Stimulated activated CD4-positive, alpha-beta T cell treated with anti-CD3 and anti-CD28 coated beads, Interleukin-1b, Interleukin-23, amount 100 ng/mL, for 1 hour (primary cell): ENCODE measurements at places on chromosomes 5 and 9.

DNA sequence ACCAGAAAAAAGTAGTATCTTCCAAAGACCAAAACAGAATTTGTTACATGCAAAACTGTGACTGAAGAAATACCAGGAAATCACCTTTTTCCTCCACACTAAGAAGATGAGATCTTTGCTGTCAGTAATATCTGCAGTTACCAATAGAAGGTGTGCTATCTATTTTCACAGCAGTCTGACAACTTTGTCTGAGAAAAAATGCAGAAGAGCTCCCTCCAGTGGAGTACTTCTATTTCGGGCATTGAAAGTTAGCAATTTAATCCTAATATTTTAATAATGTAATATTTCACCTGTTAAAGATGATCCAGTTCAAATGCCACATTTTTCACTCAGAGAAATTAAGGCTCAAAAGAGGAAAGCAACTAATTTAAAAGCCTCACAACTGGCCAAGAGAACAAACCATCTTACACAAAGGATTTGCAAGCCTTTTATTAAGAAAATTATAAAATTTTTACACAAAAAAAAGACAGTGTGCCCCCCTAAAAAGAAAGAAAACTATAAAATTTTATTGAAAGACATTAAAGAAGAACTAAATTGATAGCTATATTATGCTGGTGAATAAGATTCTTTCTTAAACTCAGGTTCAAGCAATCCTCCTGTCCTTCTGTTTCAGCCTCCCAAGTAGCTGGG is 50.6 kb downstream of the DEPDC1B start:
- no peak for DNase-seq

DNA sequence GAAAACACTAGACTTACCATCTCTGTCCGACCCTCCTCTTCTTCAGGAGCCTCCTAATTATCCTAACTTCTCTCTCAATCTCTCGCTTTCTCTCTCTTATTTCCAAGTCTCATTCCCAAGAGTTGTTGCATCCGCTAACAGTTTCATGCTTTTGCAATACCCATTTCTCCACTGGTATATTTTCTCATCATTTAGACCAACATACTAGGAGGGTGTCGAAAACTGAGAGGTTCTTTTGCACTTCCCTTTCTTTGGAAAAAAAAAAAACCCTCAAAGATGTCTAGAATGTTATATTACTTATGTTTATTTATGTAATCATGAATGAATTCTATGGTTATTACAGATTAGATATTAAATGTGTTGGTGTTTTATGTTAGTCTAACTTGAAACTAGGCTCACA is 35.9 kb downstream of the SPZ1 start:
- DNase-seq: no peak

GRCh38 chr9:134063088-134063570 is 4.7 kb downstream of the BRD3 start:
- DNase-seq: no peak

DNA sequence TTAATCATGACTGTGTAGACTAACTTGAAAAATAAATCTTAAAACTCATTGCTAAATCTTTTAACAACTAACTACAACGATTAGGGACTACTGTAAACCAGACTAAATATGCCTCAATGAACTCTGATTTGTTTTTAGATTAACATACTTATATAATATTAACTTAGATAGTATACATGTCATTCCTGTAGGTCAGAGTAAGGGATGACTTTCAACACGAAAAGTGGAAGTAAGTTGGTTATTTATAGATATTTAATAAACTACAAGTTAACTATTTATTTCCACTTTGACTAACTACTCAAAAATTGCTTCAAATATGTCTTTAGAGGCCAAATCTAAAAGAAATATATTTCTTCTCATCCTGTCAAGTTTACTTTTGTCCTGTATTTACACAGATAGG is 795.6 kb downstream of the PTPRD start:
- DNase-seq: no peak

DNA sequence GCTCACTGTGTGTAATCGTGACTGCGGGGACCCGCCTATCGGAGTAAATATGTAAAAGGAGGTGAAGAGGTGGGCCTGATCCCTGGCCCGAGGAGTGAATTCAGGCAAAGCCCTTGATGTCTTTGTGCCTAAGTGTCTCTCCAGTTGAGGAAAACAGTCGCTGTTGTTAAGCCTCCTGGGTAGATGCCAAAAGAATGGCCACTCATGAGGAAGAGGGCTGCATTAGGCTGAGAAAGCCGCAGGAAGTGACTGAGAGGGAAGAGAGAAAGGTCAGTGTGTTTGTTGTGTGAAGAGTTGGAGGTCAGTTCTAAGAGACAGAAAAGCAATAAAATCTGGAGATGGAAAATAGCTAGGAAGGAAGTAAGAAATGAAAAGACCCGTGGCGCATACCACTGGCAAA is 35.8 kb upstream of the PIP5K1B start:
- DNase-seq: no peak
